ENCODE measurements at places on chromosomes 2 and 18.

GRCh38 chr2:172404824-172405223 lies 22.6 kb upstream of the ITGA6 start:
- no peak for DNase-seq

- DNase-seq = no peak
Measured at GRCh38 chr2:25567406-25567805, 106.0 kb downstream of the DTNB start.

GRCh38 chr2:107570876-107571275 lies 255.8 kb upstream of the RGPD4 start:
- DNase-seq = no peak

- DNase-seq = no peak
Measured at GRCh38 chr2:174577967-174578589, 19.5 kb downstream of the WIPF1 start.

GRCh38 chr2:109523536-109524361 lies 90.0 kb downstream of the SEPTIN10 start:
- DNase-seq = no peak
